ENCODE measurements at places on chromosomes 6 and 20. TPM values are rescaled to one million over a fixed set of nuclear protein-coding genes. Genes with fewer than 3 reads are reported as not detected.

- DNase-seq: peak; percentile 21
These were observed 549 bp upstream of the CSE1L start for GRCh38 chr20:49045440-49046086.

- DNase-seq: no peak
These were observed 159.4 kb downstream of the PHF3 start for GRCh38 chr6:63795006-63795405.

GRCh38 chr6:14770572-14770971 lies 475.3 kb upstream of the JARID2 start:
- no peak for DNase-seq

RAET1L gene
- total RNA-seq: not detected
